ENCODE measurements at places on chromosomes 3 and 15. TPM values are rescaled to one million over a fixed set of nuclear protein-coding genes. Genes with fewer than 3 reads are reported as not detected.

- no peak for DNase-seq
These were observed 75.5 kb downstream of the DLG1 start for GRCh38 chr3:197222937-197223370.

DNA sequence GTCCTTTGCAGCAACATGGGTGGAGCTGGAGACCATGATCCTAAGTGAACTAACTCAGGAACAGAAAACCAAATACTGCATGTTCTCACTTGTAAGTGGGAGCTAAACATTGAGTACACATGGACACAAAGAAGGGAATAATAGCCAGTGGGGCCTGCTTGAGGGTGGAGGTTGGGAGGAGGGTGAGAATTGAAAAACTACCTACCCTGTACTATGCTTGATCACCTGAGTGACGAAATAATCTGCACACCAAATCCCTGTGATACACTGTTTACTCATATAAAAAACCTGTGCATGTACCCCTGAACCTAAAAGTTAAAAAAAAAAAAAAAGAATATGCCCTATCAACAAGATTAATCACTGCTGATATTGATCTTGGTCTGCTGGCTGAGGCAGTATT lies 58.7 kb upstream of the ADAMTSL3 start:
- no peak for DNase-seq

DNA sequence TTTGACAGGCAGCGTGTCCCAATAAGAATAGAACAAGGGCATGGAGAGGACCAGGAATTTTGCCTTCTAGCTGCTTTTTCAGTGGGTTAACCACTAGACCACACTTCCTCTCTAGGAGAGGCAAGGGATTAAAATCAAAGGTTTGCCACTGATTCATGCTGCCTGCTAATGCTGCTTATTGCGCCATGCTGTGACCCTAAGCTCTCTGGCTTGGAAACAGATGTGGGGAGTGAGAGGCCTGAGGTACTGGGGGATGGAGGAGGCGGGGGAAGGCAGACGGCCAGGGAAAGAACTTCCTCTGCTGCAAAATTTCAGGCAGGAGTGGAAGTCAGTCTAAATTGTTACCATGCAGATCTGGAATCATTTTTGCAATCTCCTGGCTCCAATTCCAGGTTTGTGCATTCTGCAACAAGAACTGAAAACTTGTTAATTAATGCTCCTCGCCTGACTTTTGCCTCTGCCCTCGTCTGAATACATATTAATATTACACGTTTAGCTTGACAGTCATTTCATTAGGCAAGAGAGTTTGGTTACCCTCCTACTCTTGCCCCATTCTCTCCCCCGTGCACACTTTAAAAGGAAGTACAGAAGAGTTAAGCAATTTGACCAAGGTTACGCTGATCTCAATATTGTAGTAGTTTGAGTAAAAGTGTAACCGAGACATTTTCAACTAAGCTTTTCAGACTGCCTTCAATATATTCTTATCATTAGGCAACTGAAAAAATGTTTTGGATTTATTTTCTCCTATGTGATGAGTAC lies 121.7 kb upstream of the SPRED1 start:
- DNase-seq: no peak

DNA sequence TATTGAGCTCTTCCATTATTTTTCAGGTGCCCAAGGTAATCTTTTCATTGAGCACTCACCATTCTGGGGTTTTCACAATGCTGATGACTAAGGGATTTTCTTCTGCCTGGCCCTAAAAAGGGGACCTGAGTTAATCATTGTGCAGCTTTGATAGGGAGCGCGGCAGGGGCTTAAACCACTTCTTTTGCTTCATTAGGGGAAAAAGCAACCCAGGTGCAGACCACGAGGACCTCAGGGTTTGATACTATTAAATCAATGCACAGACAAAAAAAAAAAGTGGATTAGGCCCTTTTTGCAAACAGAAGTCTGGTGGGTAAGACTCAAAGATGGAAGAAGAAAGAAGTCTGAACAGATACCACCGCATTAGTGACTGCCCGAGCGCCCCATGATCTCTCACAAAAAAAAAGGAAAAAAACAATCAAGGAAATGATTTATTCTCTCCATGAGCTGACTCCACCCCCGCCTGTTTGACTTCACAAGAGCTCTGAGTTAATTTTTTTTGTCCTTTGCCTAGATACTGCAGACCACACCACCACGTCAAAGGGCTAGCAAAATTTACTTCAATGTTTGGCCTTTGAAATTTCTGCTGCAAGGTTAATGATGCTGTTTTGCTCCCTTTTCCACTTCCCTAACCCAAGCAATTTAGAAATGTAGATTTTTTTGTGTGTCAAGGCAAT lies 78.0 kb upstream of the FEZF2 start:
- DNase-seq: no peak

- no peak for DNase-seq
These were observed 71.0 kb downstream of the OXNAD1 start for GRCh38 chr3:16335772-16336645.

DNA sequence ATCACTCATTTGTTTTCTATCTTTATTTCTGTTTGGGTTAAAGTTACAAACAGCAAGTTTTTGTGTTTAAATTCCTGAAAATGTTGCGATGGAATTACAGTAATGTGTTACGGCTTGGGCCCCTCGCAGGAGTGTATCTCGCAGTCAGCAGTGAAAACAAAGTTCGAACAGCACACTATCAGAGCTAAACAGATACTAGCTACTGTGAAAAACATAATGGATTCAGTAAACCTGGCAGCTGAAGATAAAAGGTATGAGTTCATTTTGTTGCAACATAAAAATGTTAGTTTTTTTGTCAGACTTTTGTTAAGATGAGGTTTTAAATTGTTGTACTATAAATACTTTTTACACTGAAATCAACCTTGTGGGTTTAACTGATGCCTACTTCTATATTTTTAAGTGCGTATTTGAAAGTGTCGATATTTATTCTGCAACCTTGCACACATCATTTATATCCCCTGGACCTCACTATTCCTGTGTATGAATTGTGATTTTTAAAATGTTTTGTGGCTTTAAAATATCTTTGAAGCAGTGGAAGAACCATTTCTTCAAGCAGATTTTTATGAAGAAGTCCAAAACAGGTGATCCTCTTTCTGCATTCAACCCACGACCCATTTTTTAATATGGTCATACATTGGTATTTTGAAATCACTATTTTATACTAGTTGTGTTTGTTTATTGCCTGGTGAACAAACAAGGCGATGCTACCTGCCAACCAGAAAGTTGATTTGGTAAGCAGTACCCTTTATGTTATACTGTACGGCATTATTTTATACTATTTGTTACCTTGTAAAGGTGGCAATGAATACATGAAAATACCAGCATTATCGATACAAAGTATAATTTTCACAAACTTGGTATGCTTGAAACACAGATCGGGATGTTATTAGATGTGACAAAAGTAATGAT lies 27.8 kb downstream of the MFN1 start:
- DNase-seq: no peak

DNA sequence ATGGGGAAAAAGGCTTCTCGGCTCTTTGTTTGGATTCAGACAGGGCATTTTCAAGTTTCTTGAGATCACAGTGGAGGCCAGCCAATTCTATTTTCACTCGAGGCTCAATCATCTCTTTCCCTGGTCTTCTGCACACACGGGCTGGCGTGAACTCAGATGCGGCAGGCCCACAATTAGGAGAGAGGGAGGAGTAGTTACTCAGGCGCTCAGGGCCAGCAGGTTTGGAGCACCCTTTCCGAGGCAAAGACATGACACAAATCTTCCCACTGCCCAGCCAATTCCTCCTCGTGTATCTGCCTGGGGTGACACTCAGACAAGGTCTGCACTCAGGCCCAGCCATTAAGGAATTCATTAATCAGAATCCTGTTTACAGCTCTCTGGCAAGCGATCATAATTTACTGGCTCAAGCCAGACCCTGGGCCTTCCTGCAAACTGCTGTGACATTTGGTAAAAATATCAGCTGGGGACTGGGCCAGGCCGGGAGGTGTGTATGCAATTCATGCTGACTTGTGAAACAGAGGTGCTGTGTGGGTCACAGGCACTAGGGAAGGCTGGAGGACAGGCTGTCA lies 68.1 kb upstream of the TLE3 start:
- DNase-seq: no peak

DNA sequence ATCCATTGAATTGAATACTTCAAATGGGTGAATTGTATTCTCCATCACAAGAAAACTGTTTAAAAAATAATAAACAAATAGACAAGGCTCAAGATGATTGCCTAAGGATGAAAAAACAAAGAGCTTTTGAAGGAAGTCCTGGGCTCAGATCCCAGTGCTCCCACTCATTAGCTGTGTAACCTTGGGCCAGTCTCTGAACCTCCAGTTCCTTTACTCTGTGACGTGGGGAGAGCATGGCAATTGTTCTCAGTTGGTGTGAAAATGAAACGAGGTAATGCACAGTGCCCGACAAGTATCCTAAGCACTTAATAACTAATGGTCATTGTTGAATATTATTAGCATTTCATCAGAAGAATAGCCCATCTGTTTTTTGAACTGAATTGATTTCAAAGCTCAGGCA lies 40.7 kb downstream of the TNIK start:
- DNase-seq: no peak

GRCh38 chr15:27250223-27250622 lies 279.2 kb downstream of the GABRG3 start:
- no peak for DNase-seq

GRCh38 chr3:14765576-14766427 lies 53.0 kb upstream of the FGD5 start:
- DNase-seq: no peak

DNA sequence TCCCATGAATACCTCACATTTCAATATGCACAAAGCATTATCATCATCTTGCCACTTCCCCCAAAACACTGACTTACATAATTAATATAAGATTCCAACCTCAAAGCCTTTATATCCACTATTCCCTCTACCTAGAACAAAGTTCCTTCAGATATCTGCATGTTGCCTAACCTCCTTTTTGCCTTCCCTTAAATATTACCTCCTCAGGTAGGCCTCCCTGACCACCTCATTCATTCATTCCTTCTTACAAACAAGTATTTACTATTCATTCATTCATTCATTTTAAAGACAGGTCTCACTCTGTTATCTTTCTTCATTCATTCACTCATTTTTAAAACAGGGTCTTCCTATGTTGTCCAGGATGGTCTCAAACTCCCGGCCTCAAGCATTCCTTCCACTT lies 18.6 kb downstream of the DYNC1LI1 start:
- DNase-seq: no peak

GRCh38 chr3:177144922-177145321 lies 52.4 kb downstream of the TBL1XR1 start:
- DNase-seq: no peak

DNA sequence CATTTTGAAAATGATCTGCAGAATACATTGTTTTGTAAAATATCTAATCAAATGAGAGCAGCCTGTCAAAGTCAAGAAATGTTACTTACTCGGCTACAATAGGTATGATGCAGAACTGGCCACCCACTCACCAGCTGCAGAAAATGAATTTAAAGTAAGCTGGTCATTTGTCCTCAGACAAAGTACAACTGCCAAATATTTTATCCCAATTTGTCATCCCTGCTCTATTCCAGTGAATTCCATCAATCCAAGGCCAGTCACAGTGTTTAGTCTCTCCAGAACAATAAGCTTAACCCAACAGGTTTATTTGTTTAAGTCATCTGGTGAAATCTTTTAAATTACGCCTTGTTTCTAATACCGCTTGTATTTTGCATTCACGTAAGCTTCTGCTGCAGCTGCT lies 46.6 kb upstream of the TCF12 start:
- DNase-seq: no peak

GRCh38 chr3:51673181-51673801 lies 2.2 kb downstream of the TEX264 start:
- DNase-seq: no peak

GRCh38 chr15:67911727-67912126 lies 71.9 kb upstream of the RNU6-1 start:
- DNase-seq: no peak

DNA sequence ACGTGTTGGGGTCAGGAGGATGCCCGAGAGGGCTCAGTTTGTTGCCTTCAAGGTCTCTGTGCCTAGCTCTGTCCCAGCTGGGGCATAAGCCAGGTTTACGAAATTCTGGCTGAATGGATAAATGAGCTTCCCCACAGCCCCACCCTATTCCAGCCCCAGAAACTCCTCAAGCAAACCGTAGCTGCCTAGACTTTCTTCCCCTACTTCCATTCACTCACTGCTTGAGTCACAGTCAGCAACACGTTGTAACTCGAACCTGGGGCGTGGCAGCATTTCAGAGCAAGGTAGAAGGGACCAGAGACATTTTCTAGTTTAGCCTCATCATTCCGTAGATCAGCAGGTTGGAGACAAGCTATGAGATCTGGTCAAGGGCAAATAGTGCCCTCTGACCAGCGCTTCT lies 24.2 kb downstream of the NMNAT3 start:
- no peak for DNase-seq

DNA sequence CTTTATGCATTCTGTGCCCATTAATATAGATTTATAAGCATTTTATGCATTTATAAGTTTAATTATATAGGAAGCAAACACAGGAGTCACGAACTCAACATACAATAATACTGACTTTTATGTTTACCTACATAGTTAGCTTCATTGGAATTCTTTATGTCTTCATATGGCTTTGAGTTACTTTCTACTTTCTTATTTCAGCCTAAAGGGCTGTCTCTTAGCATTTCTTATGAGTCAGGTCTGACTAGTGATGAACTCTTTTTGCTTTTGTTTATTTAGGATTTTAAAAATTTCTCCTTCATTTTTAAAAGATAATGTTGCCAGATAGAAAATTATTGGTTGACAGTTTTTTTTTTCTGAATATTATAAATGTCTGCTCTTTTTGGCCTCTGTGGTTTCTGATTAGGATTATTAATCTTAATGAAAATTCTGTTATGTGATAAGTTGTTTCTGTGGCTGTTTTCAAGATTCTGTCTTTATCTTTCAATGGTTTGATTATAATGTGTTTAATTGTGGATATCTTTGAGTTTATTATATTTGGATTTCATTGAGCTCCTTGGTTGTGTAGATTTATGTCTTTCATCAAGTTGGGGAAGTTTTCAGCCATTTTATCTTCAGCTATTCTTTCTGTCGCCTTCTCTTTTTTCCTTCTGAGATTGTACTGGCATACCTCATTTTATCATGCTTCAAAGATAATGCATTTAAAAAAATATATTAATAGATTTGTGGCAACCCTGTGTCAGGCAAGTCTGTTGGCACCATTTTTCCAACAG lies 54.3 kb downstream of the ATP2C1 start:
- DNase-seq: no peak

- no peak for DNase-seq
These were observed 30.7 kb upstream of the CLRN1 start for GRCh38 chr3:151003029-151003767.

- peak; percentile 42 for DNase-seq
These were observed 1.6 kb downstream of the CYP11A1 start for GRCh38 chr15:74365598-74366445.

The ADAMTS9 gene
- 53.8 TPM for total RNA-seq

The CCR5 gene
- not detected for total RNA-seq

The IVD gene
- 93.0 TPM for total RNA-seq

The ANKRD63 gene
- not detected for total RNA-seq

The GOLGA6L7 gene
- not detected for total RNA-seq

The ANKUB1 gene
- not detected for total RNA-seq

The CCDC54 gene
- not detected for total RNA-seq
